Activated CD4-positive, alpha-beta T cell treated with anti-CD3 and anti-CD28 coated beads, Interleukin-2, amount 10 ng/mL, durations not matched to agents 7 days and 5 days (primary cell): ENCODE measurements at places on chromosomes 7 and 10. TPM values are rescaled to one million over a fixed set of nuclear protein-coding genes. Genes with fewer than 3 reads are reported as not detected.

ANKRD7 gene
- not detected for total RNA-seq

MSS51 gene
- total RNA-seq, result 3.4 TPM

EPHA1 gene
- total RNA-seq, result 11.4 TPM

GRCh38 chr7:105131890-105132289 lies 117.9 kb downstream of the KMT2E start:
- peaks cover 22% of the 10 kb centered on the region for H3K4me1 ChIP-seq
- no peak for DNase-seq
- H3K27me3 ChIP-seq, result no peaks in the 10 kb centered on the region
- peaks cover 26% of the 10 kb centered on the region for H3K36me3 ChIP-seq
- no peak overlapping the region for H3K27ac ChIP-seq
- H3K4me3 ChIP-seq, result no peak overlapping the region

- H3K27ac ChIP-seq, result no peak overlapping the region
- H3K4me1 ChIP-seq, result no peaks in the 10 kb centered on the region
- no peaks in the 10 kb centered on the region for H3K36me3 ChIP-seq
- H3K4me3 ChIP-seq, result no peak overlapping the region
- no peaks in the 10 kb centered on the region for H3K27me3 ChIP-seq
- DNase-seq, result no peak
Observed at GRCh38 chr10:52853704-52854103, 81.1 kb upstream of the MBL2 start.

DNA sequence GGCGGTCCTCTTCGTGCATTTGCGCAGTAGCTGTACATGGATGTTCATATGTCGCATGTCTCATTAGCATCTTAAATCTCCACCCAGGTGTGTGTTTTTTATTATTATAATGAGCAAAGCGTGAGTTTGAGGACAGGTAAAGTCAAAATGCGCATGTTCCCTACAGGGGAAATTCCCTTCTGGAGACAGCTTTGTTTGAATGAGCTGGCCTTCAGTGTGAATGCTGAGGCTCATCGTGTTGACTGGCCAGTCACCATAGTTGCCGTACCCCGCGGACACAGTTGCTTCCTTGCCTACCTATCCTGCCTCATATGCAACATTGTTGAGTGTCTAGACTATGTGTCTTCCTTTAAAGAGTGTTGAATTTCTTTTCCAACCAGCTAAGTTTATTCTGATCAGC lies 13.6 kb downstream of the LYZL1 start:
- no peaks in the 10 kb centered on the region for H3K4me1 ChIP-seq
- H3K27me3 ChIP-seq, result peaks cover 12% of the 10 kb centered on the region
- DNase-seq, result no peak
- no peak overlapping the region for H3K4me3 ChIP-seq
- H3K36me3 ChIP-seq, result no peaks in the 10 kb centered on the region

GRCh38 chr7:150378115-150378852 lies 846 bp upstream of the ZNF775 start:
- H3K4me1 ChIP-seq, result peaks cover 62% of the 10 kb centered on the region
- H3K36me3 ChIP-seq, result no peaks in the 10 kb centered on the region
- H3K4me3 ChIP-seq, result peak overlapping the region; percentile 77
- no peaks in the 10 kb centered on the region for H3K27me3 ChIP-seq
- peak overlapping the region; percentile 80 for H3K27ac ChIP-seq

DNA sequence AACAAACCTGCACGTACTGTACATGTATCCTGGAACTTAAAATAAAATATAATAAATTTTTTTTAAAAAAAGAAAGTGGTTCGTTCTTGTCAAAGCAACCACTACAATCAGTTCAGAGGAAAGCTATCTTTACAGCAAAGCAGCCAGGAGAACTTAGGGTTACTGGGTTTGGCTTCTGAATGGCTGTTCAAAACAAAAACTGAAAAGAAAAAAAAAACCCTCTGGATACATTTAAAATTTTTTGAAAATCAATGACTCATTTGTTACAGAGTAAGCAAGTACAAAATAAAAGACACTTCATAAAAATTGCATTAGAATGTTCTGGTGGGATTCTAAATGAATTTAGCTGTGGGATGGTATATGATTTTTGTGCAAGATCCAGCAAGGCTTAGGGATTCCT lies 28.6 kb upstream of the ADD3 start:
- H3K36me3 ChIP-seq, result no peaks in the 10 kb centered on the region
- H3K27me3 ChIP-seq, result peaks cover 5% of the 10 kb centered on the region
- no peak for DNase-seq
- no peak overlapping the region for H3K27ac ChIP-seq

GRCh38 chr7:150406567-150407421 lies 27.7 kb downstream of the ZNF775 start:
- H3K4me3 ChIP-seq, result peak overlapping the region; percentile 94
- DNase-seq, result peak; percentile 64
- H3K27me3 ChIP-seq, result no peaks in the 10 kb centered on the region
- H3K36me3 ChIP-seq, result peaks cover 30% of the 10 kb centered on the region
- H3K27ac ChIP-seq, result peak overlapping the region; percentile 95
- peaks cover 38% of the 10 kb centered on the region for H3K4me1 ChIP-seq

DNA sequence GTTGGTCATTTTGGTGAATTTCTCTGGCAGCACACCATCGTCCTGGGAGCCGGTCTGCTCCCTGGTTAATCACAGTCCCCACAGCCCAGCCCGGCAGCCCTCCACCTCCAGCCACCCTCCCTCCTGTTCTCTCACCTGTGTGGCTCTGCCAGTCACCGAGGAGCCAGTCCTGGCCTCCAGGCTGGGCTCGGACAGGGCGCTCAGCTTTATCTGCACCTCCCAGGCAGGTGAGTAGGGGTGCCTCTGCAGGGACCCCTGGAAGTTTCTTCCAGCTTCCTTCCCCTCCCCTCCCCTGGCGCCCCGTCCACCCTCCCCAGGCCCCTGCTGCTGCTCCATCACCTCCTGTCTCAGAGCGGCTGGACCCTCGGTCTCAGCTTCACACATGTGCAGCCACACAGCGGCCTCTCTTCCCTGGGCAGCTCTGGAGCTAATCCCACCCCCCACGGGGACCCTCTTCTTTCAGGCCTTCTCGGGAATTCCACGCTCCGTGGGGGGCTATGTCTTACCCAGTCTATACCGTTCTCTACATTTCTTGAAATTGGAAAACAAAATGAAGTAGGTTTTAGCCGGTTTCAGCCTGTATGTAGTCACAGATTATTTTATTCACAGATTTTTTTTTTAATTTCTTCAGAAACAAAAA lies 213.9 kb upstream of the PPP2R2D start:
- H3K27ac ChIP-seq, result no peak overlapping the region
- H3K4me1 ChIP-seq, result no peaks in the 10 kb centered on the region
- no peak for DNase-seq
- no peak overlapping the region for H3K4me3 ChIP-seq
- no peaks in the 10 kb centered on the region for H3K36me3 ChIP-seq

DNA sequence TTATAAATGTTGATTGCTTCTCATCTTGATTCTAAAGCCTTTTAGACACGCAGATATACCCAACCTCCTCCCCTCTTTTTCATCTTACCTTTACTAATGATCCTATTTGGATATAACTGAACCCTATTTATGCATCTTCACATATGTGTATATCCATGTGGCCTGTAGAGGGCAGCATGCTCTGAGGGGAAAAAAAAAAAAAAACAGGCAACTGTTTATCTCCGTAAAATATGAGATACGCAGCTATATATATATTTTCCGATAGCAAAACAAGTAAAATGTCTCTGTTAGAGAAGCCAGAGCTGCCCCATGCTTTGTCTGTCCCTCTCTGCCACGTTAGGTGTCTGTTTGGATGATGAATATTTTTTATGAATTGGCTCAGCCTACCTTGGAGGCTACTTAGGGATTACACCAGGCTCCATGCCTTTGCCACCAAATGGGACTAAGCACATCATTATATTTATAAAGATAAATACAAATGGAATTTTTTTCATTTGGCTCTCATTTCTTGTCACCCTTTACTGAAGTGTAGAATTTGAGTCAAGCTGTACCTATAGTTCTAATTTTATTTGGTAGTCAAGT lies 174.8 kb upstream of the FZD1 start:
- H3K36me3 ChIP-seq, result no peaks in the 10 kb centered on the region
- no peak overlapping the region for H3K4me3 ChIP-seq
- H3K27ac ChIP-seq, result no peak overlapping the region
- DNase-seq, result no peak
- no peaks in the 10 kb centered on the region for H3K27me3 ChIP-seq

DNA sequence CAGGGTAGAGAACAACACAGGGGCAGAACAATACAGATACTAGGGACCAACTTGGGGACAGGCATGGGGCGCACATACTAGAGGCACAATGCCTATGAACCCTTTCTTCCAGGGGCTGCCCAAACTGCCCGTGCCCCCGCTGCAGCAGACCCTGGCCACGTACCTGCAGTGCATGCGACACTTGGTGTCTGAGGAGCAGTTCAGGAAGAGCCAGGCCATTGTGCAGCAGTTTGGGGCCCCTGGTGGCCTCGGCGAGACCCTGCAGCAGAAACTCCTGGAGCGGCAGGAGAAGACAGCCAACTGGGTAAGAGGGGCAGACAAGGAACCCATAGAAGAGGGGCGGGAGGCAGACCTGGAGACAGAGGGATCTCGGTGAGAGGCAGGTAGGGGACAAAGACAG lies 5.8 kb downstream of the CHAT start:
- H3K27me3 ChIP-seq, result peaks cover 15% of the 10 kb centered on the region
- no peaks in the 10 kb centered on the region for H3K4me1 ChIP-seq
- DNase-seq, result no peak
- H3K36me3 ChIP-seq, result no peaks in the 10 kb centered on the region

DNA sequence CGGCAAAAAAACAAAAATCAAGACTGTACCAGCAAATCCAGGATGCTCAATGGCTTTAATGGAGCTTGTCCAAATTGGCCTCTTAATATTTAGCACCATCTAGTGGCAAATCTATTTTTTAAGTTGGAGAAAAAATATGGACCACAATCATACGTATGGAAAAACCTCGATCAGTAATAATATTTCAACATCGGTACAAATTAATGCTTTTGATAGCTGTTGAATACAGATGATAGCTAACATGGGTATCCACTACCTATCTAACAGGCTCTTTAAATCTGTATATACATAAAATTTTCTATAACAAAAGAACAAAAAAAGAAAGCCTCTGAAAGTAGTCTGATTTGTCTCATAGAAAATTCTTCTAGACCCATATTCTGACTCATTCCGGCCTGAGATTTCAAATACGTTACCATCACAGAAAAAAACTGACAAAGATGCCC lies 29.2 kb downstream of the COA1 start:
- no peak overlapping the region for H3K4me3 ChIP-seq
- no peak overlapping the region for H3K27ac ChIP-seq
- H3K27me3 ChIP-seq, result no peaks in the 10 kb centered on the region

GRCh38 chr7:116426428-116427156 lies 72.9 kb upstream of the CAV2 start:
- H3K36me3 ChIP-seq, result no peaks in the 10 kb centered on the region
- no peak overlapping the region for H3K4me3 ChIP-seq
- H3K27ac ChIP-seq, result no peak overlapping the region
- H3K27me3 ChIP-seq, result peaks cover 6% of the 10 kb centered on the region
- H3K4me1 ChIP-seq, result no peaks in the 10 kb centered on the region

- H3K36me3 ChIP-seq, result no peaks in the 10 kb centered on the region
- H3K27ac ChIP-seq, result no peak overlapping the region
- H3K27me3 ChIP-seq, result peaks cover 6% of the 10 kb centered on the region
- H3K4me3 ChIP-seq, result no peak overlapping the region
- H3K4me1 ChIP-seq, result no peaks in the 10 kb centered on the region
Observed at GRCh38 chr7:2680256-2680655, 7.7 kb upstream of the AMZ1 start.

- H3K36me3 ChIP-seq, result no peaks in the 10 kb centered on the region
- no peaks in the 10 kb centered on the region for H3K4me1 ChIP-seq
- DNase-seq, result no peak
- H3K27ac ChIP-seq, result no peak overlapping the region
Observed at GRCh38 chr7:134474828-134475227, 15.9 kb upstream of the AKR1B1 start.

DNA sequence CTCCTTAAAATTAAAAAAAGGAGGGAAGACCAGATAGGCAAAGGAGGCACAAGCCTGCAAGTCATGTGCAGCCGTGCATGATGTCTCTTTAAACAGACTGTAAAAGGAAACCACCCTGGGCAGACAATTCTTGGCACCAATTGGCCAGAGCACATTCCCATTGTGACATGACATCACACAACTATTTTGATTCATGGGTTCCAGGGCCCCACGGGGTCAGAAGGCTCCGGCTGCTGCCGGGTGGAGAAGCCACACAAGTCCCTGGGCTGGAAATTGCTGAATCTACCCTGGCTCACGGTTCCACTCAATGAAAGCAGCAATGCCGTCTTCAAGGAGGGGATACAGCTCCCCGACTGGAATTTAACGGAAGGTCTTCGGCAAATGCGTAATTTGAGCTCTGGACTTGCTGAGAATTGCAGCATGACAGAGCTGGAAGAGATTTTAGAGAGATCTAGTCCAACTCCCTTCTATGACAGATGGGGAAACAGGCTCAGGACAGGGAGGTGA lies 140.5 kb downstream of the PRKAG2 start:
- no peak overlapping the region for H3K27ac ChIP-seq
- H3K27me3 ChIP-seq, result no peaks in the 10 kb centered on the region
- H3K4me3 ChIP-seq, result no peak overlapping the region
- DNase-seq, result no peak
- no peaks in the 10 kb centered on the region for H3K4me1 ChIP-seq
- H3K36me3 ChIP-seq, result no peaks in the 10 kb centered on the region

DNA sequence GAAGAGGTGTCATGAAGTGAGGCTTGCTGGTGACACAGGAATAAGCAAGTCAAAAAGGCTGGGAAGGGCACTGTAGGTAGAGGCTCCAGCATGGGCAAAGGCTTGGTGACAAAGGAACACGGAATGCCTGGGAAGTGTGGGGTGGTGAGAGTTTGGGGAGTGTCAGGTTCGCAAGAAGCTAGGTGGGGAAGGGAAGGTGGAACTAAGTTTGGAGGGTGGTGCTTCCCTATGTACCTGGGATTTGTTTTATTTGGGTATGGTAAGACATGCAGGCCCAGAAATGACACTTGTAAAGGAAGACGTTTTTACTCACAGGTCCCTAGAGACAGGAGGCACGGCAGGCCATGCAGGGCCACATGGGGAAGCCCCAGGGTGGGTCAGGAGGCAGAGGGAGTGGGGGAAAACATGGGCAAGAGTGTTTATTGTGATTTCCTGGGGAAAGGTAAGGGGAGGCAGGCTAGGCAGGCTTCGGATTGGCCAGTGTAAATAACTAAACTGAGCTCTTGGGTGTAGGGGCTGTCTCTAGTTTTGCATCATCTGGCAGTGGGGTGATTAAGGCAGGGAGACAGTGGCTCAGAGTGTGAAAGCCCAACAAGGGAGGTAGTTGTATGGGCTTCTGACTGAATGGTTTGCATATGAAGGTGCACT lies 52.1 kb downstream of the SH2D4B start:
- peaks cover 3% of the 10 kb centered on the region for H3K27me3 ChIP-seq
- H3K4me3 ChIP-seq, result no peak overlapping the region
- no peaks in the 10 kb centered on the region for H3K4me1 ChIP-seq
- H3K27ac ChIP-seq, result no peak overlapping the region
- DNase-seq, result no peak
- H3K36me3 ChIP-seq, result no peaks in the 10 kb centered on the region

- peaks cover 28% of the 10 kb centered on the region for H3K36me3 ChIP-seq
- H3K4me1 ChIP-seq, result peaks cover 12% of the 10 kb centered on the region
- no peak overlapping the region for H3K4me3 ChIP-seq
- DNase-seq, result no peak
Observed at GRCh38 chr7:143733876-143734275, 23.6 kb downstream of the CTAGE6 start.
